ENCODE measurements at places on chromosomes 2 and 18.

DNA sequence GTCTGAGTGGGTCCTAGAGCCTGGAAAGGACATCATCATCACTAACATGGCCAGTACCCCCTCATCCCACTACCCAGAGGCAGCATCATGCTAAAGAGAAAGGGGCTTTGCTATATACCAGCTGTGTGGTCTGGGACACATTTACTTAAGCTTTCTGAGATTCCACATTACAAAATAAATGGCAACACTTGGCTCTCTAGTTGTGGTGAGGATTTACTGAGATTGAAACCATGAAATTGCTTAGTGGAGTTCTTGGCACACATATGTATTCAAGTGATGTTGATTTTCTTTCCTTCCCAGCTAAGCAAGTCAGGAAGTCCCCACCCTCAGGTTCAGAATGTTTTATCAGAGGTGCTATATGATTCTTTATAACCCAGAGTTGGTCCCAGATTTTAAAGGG lies 362.0 kb downstream of the CLIP4 start:
- H3K4me3 ChIP-seq, result no peak overlapping the region
- H3K36me3 ChIP-seq, result no peaks in the 10 kb centered on the region
- no peak for DNase-seq
- H3K27me3 ChIP-seq, result no peaks in the 10 kb centered on the region

- H3K27ac ChIP-seq, result no peak overlapping the region
- H3K4me1 ChIP-seq, result no peaks in the 10 kb centered on the region
- no peak for DNase-seq
- H3K4me3 ChIP-seq, result no peak overlapping the region
- H3K36me3 ChIP-seq, result no peaks in the 10 kb centered on the region
Observed at GRCh38 chr2:63127594-63127993, 77.0 kb downstream of the OTX1 start.

GRCh38 chr18:34121200-34121721 lies 103.5 kb downstream of the NOL4 start:
- H3K27ac ChIP-seq, result no peak overlapping the region
- no peaks in the 10 kb centered on the region for H3K27me3 ChIP-seq
- peak; percentile 57 for DNase-seq
- H3K4me1 ChIP-seq, result peaks cover 25% of the 10 kb centered on the region
- no peaks in the 10 kb centered on the region for H3K36me3 ChIP-seq

DNA sequence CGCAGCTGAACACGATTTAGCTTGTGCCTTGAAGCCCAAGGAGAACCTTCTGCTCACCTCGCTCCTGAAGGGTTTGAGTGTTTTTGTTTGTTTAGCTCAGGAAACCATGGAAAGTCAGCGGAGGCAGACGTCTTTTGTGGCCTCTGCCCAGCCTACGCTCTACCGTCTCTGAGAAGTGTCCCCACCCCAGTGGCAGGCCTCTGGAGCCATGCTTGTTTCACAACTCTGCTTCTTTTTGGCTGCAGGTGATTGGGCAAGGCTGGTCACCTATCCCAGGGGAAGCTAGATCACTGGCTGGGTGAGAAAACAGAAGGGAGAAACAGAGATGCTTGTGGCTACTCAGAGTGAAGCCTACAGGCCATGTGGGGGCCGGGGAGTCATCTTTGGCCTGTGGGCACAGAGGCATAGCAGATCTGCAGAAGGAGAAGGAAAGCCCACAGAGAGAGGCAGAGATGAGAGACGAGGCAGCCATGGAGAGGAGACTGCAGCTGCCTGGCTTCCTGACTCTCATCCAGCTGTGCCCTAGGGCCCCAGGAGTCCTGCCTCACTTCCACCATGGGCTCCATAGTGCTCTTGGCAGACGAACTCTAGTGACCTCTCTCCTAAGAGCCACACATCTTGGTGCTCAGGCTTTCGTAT lies 50.1 kb downstream of the CIB4 start:
- H3K27me3 ChIP-seq, result 0 out of 2 replicates have a peak, but pooled peaks cover 2% of the 10 kb centered on the region
- H3K27ac ChIP-seq, result no peak overlapping the region
- no peak for DNase-seq
- peaks cover 17% of the 10 kb centered on the region for H3K4me1 ChIP-seq
- H3K4me3 ChIP-seq, result no peak overlapping the region
- H3K36me3 ChIP-seq, result no peaks in the 10 kb centered on the region

GRCh38 chr2:134718817-134719814 lies at the start of gene TMEM163:
TMEM163 (minus strand) TSS chr2:134719000.
- H3K27ac ChIP-seq, result no peak within 1 kb of the TSS
- H3K4me3 ChIP-seq, result peak within 1 kb of the TSS; percentile 70
- no peaks in the 10 kb centered on the region for H3K27me3 ChIP-seq
- H3K36me3 ChIP-seq, result no peaks in the 10 kb centered on the region

DNA sequence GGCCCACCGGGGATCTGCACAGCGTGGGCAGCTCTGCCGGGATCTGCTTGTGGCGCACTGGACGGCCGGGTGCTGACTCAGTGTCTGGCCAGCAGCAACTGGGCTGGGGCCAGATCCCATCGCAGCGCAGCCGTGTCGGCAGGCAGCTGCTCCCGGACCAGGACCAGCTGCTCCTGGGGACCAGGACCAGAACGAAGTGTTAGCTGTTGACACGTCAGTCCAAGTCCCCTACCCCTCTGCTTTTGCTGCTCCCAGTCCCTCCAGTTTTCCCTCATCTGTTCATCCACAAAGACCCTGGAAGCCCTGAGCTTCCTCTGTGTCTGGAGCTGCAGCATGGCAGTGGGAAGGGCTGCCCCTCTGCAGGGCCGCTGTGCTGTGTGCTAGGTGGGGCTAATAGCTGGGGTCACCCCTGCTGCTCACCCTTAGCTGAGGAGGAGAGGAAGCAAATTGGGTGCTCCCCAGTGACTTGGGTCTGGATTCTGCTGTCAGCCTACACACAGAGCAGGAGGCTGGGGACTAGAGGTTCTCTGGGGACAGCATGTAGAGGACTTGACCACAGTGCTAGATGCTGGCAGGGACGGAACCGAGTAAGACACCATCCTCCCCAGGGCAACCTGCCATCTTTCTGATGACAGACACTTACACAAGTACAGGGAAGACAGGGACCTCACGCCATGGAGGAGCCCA lies 16.9 kb upstream of the KIF1A start:
- no peak overlapping the region for H3K4me3 ChIP-seq
- no peak for DNase-seq
- no peak overlapping the region for H3K27ac ChIP-seq
- no peaks in the 10 kb centered on the region for H3K36me3 ChIP-seq
- no peaks in the 10 kb centered on the region for H3K27me3 ChIP-seq
- peaks cover 7% of the 10 kb centered on the region for H3K4me1 ChIP-seq

DNA sequence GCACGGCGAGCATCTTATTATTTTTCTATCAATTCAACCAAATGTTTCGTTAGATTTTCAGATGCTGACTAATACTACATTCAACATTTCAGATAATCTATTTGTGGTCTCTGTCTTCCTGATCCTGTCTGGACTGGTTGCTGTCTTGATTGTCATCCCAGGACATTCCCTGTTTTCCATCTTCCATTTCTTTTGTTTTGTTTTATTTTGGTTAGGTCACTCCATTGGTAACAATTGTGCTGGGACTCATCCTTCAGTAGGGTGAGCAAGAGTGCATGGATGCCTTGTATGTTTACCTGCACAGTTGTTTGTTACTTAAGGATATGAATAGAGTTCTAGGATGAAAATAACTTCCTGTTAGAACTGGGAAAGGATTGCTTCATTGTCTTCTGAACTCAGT lies 55.9 kb upstream of the ACYP2 start:
- H3K4me3 ChIP-seq, result no peak overlapping the region
- H3K36me3 ChIP-seq, result no peaks in the 10 kb centered on the region
- no peak for DNase-seq
- no peak overlapping the region for H3K27ac ChIP-seq
- no peaks in the 10 kb centered on the region for H3K27me3 ChIP-seq

DNA sequence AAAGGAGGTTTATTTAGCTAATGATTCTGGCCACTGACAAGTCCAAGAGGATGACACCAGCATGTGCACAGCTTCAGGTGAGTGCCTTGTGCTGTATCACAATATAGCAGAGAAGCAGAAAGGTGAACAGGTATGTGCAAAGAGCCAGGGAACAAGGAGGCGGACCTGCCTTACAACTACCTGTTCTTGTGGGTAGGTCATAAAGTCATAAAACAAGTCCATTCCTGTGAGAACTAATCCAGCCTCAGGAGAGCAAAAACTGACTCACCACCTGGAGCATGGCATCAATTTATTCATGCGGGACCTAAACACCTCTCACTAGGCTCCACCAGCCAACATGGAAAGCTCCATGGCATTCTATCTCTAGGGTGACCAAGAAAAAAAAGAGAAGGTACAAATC lies 234.2 kb downstream of the ASXL3 start:
- no peak for DNase-seq
- H3K4me3 ChIP-seq, result no peak overlapping the region
- H3K36me3 ChIP-seq, result no peaks in the 10 kb centered on the region
- H3K27me3 ChIP-seq, result no peaks in the 10 kb centered on the region
- peaks cover 15% of the 10 kb centered on the region for H3K4me1 ChIP-seq

- H3K36me3 ChIP-seq, result no peaks in the 10 kb centered on the region
- H3K4me1 ChIP-seq, result no peaks in the 10 kb centered on the region
- no peaks in the 10 kb centered on the region for H3K27me3 ChIP-seq
- no peak for DNase-seq
Observed at GRCh38 chr2:224934526-224935188, 107.6 kb downstream of the DOCK10 start.

DNA sequence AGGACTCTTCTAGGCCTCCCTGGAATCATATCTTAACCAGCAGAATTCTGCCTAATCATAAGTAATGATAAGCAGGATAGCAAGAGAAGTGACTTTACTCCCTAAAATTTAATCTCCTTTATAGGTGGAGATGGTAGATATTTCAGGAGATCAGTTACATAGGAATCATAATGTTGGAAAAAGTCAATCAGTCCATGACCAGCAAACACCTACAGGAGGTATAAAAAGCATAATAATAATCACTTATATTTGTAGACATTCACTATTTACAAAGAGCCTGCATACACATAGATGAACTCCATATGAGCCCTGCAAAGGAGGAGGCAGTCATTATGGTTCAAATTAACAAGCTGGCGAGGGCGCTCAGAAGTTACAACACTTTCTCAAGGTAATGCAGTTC lies 2.5 kb downstream of the GALNT5 start:
- H3K4me1 ChIP-seq, result no peaks in the 10 kb centered on the region
- DNase-seq, result no peak
- no peak overlapping the region for H3K27ac ChIP-seq
- no peak overlapping the region for H3K4me3 ChIP-seq

- H3K27me3 ChIP-seq, result no peaks in the 10 kb centered on the region
- no peak overlapping the region for H3K4me3 ChIP-seq
- no peak overlapping the region for H3K27ac ChIP-seq
- H3K4me1 ChIP-seq, result no peaks in the 10 kb centered on the region
- no peaks in the 10 kb centered on the region for H3K36me3 ChIP-seq
Observed at GRCh38 chr2:17441790-17442189, 76.5 kb downstream of the RAD51AP2 start.

DNA sequence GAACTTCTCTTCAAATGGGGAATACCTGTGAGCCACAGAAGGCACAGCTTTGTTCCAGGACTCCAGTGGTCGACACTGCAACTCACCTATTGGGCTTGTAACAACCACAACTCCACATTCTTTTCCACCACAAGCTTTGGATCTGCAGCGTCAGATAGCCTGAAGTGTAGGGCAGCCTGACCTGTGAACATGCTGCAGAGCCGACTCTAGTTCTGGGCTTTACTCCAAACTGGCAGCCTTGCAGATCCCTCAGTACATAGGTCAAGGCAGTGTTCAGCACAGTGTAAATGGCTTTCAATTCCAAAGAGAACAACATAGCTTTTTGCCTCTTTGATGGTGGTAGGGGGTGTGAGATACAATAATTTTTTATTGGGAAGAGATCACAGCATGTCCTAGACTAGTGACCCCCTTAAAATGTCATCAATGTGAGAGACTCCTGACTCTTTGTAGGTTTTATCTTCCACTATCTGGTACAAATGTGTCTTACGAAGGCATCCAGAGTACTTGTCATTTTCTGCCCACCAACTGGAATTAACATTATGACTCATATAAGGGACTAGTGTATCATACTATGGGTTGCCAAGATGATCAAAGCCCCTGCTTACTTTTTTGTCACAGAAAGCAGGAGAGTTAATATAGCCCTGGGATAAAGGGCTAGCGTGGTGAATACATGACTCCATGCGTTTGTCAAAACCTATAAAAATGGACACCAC lies 149.8 kb downstream of the COPS8 start:
- no peak overlapping the region for H3K4me3 ChIP-seq
- no peaks in the 10 kb centered on the region for H3K27me3 ChIP-seq
- H3K27ac ChIP-seq, result no peak overlapping the region
- H3K4me1 ChIP-seq, result no peaks in the 10 kb centered on the region

DNA sequence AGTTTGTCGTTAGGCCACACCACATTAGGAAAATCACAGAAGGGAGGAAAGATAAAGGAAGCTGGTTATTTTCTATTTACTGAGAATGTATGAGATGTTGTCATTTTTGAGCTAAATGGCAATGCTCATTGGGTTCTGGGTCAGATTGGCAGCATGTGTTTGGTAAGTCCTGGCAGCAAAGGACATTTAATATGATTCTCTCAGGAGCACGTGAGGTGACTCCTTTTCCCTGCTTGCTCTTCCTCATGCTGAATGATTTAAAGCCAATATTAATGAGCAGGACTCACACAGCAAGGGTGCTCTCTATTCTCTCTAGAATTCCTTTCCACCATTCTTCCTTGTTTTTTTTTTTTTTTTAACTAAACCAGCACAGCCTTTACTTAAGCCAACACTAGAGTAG lies 298.2 kb downstream of the XIRP2 start:
- no peaks in the 10 kb centered on the region for H3K4me1 ChIP-seq
- H3K36me3 ChIP-seq, result no peaks in the 10 kb centered on the region
- no peaks in the 10 kb centered on the region for H3K27me3 ChIP-seq
- no peak overlapping the region for H3K4me3 ChIP-seq

DNA sequence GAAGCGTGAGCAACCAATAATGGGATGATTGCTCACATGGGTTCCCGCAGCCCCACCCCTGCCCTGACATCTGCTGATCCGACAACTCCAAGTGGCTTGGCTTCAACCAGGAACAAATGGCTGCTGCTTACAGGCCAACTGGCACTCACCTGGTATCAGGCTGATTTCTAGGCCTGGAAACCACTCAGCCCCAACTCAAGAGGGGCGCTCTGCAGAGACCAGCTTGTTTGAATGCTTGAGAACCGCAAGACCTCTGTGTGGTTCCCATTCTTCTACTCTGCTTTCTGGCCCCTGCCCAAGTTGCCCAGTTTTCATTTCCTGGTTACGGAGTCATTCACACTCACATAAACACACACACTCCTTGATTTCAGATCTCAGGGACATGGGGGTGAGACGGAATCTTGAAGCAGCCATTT lies 52.0 kb downstream of the TNP1 start:
- H3K36me3 ChIP-seq, result no peaks in the 10 kb centered on the region
- H3K27ac ChIP-seq, result no peak overlapping the region
- H3K4me3 ChIP-seq, result no peak overlapping the region
- no peaks in the 10 kb centered on the region for H3K4me1 ChIP-seq

DNA sequence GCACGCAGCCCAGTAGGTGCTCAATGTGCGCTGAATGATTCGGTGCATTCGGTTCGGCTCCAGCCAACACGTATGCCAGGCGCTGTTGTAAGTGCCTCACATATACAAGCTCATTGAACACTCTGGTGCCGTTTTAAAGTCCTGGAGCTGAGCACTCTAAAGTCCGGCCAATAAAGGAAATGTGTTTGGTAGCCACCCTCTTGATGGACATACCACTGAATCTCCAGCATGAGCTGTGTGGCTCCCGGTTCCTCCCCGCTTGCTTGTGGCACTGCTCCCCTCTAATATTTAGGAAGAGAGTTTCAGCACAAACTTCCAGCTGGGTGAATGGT lies 112.1 kb downstream of the MCFD2 start:
- no peak overlapping the region for H3K27ac ChIP-seq
- DNase-seq, result no peak
- no peaks in the 10 kb centered on the region for H3K4me1 ChIP-seq
- no peaks in the 10 kb centered on the region for H3K36me3 ChIP-seq

GRCh38 chr2:112712903-112713584 lies 7.8 kb upstream of the NT5DC4 start:
- H3K36me3 ChIP-seq, result no peaks in the 10 kb centered on the region
- H3K27ac ChIP-seq, result no peak overlapping the region
- no peaks in the 10 kb centered on the region for H3K27me3 ChIP-seq
- no peak overlapping the region for H3K4me3 ChIP-seq
